ENCODE measurements at places on chromosomes 2 and 18. TPM values are rescaled to one million over a fixed set of nuclear protein-coding genes. Genes with fewer than 3 reads are reported as not detected.

Gene CCDC85A
- total RNA-seq, result 16.9 TPM

Gene BOK
- 52.4 TPM for total RNA-seq

DNA sequence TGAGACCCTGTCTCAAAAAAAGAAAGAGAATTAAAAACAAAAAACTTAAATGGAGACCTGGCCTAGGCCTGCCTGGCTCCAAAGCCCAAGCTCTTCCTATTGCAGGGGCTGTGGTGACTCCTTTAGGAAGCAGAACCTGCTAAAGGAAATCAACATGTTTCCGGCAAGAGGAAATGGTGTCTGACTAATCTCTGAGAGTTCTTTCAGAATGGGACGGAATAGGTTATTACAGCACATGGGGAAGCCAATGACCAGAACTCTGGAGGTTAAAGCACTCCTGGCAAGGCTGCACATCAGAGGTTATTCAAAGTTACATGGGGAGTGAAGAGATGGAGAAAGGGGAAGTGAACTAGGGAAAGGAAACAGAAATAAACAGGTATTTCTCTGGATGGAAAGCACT is 21.4 kb downstream of the KIF3C start:
- peak; percentile 95 for DNase-seq

Gene GAL3ST2
- not detected for total RNA-seq

- DNase-seq, result no peak
Measured at GRCh38 chr2:200765995-200766660, 45.6 kb upstream of the BZW1 start.

DNA sequence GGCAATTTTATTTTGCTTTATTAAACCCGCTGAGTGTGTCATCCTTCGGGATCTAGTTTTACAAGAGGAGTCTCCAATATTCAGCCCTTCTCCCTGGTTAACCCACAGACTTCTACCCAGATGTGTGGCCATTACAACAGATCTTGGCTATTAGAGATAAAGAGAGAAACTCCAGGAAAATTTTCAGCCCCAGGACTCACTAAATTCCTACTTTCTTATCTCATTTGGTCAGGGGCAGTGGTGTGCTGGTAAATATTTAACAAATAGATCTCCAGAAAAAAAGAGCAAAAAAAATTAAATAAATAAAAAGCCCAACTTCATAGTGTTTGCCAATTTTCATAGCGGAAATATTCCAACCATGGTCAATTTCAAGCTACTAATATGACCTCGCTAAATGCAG is 168.4 kb downstream of the RND3 start:
- no peak for DNase-seq

DNA sequence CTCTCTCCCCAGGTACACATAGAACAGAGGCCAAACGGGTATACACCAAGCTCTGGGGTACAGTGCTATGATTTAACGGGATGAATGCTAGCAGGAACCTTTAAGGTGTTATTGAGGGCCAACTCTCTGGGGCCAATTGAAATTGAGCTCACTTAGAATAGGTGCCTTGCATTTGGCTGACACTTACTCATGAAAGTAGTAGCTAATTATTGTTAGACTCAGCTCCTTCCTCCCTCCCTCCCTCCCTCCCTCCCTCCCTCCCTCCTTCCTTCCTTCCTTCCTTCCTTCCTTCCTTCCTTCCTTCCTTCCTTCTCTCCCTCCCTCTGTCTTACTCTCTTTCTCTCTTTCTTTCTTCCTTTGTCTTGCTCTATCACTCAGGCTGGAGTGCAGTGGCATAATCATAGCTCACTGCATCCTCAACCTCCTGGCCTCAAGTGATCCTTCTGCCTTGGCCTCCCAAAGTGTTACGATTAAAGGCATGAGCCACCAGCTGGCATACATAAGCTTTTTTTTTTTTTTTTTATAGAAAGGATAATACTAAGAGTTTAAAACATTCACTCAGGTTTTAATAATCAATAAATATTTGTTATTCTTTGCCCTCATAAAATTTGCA is 95.7 kb downstream of the TTC27 start:
- DNase-seq, result no peak

GRCh38 chr2:177211576-177212105 is 953 bp upstream of the HNRNPA3 start:
- peak; percentile 22 for DNase-seq

Gene GNLY
- total RNA-seq, result not detected

Gene NGEF
- total RNA-seq, result 0.22 TPM

Gene SLC19A3
- total RNA-seq, result not detected

DNA sequence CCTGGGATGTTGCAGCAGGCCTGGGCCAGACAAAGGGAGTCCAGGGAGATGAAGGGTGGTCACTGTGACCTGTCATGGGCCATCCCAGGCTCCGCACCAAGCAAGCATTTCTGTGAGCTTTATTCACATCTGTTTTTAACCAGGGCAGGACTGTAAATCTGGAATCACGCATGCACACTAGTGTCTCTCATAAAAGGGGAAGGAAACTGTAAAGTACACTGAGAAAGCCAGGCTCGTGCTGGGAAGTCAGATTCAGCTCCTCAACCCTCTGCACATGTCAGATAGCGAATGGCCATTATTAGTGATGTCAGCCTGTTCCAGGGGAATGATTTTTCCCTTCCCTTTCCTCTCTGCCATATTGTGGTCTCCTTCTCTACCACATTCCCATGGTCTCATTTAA is 818.6 kb upstream of the RAB6C start:
- DNase-seq, result no peak

Gene CREG2
- 0.88 TPM for total RNA-seq

DNA sequence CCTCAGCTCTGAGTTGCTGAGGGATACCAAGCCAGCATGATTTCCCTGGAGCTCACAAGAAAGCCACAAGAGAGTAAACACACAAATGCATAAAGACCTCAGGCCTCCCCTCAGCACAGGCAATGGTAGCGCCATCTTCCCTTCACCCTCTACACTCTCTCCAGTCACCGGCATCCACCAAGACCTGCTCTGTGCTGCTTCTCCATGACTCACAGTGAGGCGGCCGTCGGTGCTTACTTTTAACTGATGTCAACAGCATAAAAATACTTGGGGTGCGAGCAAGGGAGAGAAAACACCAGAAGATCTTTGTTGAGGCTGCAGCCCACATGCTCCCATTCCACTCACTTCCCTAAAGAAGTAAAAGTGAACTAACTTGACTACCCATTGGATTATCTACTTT is 46.7 kb downstream of the L3MBTL4 start:
- DNase-seq, result no peak

GRCh38 chr2:96804986-96805385 is 11.1 kb upstream of the CNNM3 start:
- no peak for DNase-seq

- no peak for DNase-seq
Measured at GRCh38 chr2:106868275-106868674, 17.7 kb downstream of the ST6GAL2 start.

DNA sequence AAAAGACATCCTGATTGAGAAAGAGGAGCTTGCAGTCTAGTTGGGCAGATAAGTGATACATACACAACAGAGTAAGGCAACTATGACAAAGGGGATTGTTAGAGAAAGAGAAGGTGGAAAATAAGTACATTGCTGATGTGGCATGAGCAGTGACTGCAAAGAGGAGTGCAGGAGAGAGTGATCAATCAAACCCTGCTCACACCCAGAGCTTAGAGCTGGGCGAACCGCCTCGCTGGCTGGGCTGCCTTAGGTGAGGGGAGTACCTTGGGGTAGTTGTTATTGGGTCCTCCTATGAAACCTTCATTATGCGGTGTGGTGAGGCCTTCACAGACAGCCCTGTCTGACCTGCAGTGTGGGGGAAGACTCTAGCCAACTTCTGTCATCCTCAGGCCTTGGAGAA is 161.7 kb downstream of the FHOD3 start:
- DNase-seq, result no peak

- peak; percentile 5 for DNase-seq
Measured at GRCh38 chr2:35873921-35874320, 481.7 kb upstream of the CRIM1 start.

Gene PLCL1
- 3.4 TPM for total RNA-seq

GRCh38 chr2:238426568-238427434 is at the start of gene ASB1:
ASB1 (plus strand) TSS chr2:238426927; CDS start chr2:238427071, 144 bp downstream.
- peak; percentile 66 for DNase-seq

Gene EML6
- 2.1 TPM for total RNA-seq

Gene KIAA2012
- total RNA-seq, result not detected

GRCh38 chr2:107808959-107809358 is 17.7 kb upstream of the RGPD4 start:
- no peak for DNase-seq

GRCh38 chr2:13550285-13551231 is 833.8 kb downstream of the TRIB2 start:
- no peak for DNase-seq

DNA sequence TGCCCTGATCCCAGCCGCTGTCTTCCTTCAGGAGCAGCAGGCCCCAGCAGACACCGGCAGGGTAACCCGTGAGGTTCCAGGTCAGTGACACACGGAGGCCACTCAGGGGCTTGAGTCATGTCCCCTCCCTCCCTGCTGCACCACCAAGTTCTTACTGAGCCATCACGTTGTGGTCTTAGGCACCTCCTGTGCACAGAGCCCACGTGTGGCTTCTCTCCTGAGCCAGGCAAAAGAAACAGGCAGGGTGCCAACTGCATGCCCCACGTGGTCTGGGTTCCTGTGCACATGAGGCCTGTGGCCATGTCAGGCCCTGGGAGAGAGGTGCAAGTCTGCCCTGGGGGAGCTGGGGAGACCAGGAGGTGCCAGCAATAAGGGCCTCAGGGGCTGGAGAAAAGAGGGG is 264.8 kb downstream of the KLHL29 start:
- DNase-seq, result peak; percentile 5

GRCh38 chr2:229268626-229269025 is 2.5 kb downstream of the PID1 start:
- DNase-seq, result no peak

- DNase-seq, result no peak
Measured at GRCh38 chr18:23998820-23999219, 15.7 kb upstream of the TTC39C start.

GRCh38 chr2:75707901-75708300 is 2.8 kb downstream of the GCFC2 start:
- DNase-seq, result no peak

Gene UGT1A7
- not detected for total RNA-seq

- no peak for DNase-seq
Measured at GRCh38 chr2:64681479-64681967, 27.8 kb upstream of the SERTAD2 start.

- DNase-seq, result no peak
Measured at GRCh38 chr2:219620546-219620945, 6.9 kb upstream of the SLC4A3 start.

Gene EVA1A
- total RNA-seq, result 59.7 TPM

Gene MC5R
- total RNA-seq, result not detected

Gene KCNE4
- total RNA-seq, result not detected

DNA sequence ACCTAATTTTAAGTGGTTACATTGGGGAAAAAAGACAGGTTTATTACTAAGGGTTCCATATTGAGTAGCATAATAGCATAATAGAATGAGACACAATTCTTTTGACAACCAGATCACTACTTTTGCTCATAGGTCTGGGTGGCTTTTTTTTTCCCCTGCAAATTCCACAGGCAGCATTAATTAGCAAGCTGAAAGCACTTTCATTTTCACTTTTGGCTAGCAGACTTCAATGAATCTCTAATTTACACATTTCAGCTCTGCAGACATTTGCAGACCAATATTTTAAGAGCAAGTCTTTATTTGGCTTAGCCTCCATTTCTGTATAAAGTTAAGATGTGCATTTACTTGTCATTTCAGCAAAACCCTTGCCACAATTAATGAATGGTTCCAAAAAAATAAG is 185.5 kb downstream of the NOL4 start:
- DNase-seq, result peak; percentile 6

DNA sequence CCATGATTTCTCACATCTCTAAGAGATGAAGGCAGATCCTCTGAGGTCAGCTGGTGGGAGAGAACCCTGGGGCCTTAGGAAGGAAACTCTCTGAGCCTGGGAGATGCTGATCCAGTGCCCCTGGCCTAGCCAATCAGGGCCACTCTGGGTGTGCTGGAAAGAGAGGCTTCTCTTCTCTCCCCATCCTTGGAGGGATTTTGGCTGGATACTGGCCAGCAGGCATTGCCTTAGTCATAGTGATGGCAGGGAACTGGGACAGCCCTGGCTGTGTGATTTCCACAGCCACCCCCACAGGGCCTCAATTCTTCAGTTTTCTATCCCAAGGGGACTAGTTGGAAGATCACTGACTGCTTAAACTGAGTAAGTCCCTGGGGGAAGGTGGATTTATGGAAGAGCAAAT is 26.6 kb upstream of the PLB1 start:
- DNase-seq, result no peak

- DNase-seq, result no peak
Measured at GRCh38 chr2:113675875-113676274, 48.8 kb downstream of the RABL2A start.

DNA sequence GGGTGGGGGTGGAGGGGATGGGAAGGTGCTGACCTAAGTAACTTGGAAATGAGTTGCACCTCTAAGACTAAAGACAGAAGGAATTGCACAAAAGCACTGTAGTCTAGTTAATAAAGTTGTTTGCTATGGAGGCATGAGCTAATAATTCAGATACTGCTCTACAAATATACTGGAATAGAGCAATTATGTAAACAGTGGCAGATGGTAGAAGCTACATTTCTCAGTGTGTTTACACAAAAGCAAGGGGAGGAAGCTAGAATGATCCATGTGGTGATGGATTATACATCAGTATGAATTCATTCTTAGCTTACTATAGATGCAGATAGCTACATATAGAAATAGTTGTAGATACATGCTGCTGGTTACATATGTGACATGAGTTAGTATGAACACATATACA is 27.6 kb upstream of the UBE2F start:
- no peak for DNase-seq

GRCh38 chr2:142870526-142870925 is 6.9 kb upstream of the KYNU start:
- DNase-seq, result no peak

DNA sequence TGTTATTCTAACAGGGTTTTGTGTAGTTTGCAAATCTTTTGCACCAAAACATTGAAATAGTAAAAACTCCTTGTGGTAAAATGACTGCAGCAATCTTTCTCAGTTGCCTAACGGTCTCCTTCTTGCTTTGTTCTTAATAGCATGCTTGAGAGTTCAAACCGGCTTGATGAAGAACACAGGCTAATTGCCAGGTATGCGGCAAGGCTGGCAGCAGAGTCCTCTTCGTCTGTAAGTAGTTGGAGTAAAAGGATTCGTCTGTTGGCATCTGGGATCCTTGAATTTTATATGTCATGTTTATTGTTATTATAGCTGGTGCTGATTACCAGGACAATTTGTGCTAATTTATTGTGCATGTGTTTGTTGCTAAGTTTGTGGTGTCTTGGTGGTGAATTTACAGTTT is 138.1 kb downstream of the DTNA start:
- DNase-seq, result no peak

GRCh38 chr2:9585486-9585885 is 29.9 kb upstream of the ADAM17 start:
- no peak for DNase-seq

Gene MYCN
- total RNA-seq, result 3.6 TPM

Data from endothelial cell of umbilical vein (primary cell).